Left cardiac atrium (tissue), 4 donors: ENCODE measurements at places on chromosomes 13 and 19. TPM values are rescaled to one million over a fixed set of nuclear protein-coding genes. Genes with fewer than 3 reads are reported as not detected.

GRCh38 chr13:95391785-95392184 is 90.5 kb upstream of the ABCC4 start:
- DNase-seq, result no peak

GRCh38 chr19:16124953-16125352 is 13.3 kb downstream of the RAB8A start:
- DNase-seq, result no peak

Gene DHDH
- total RNA-seq, result not detected

GRCh38 chr19:30512176-30513081 is 140.2 kb downstream of the ZNF536 start:
- no peak for DNase-seq

- no peak for DNase-seq
Measured at GRCh38 chr19:3389876-3390371, 23.5 kb downstream of the NFIC start.
